ENCODE measurements at places on chromosomes 5 and 9.

DNA sequence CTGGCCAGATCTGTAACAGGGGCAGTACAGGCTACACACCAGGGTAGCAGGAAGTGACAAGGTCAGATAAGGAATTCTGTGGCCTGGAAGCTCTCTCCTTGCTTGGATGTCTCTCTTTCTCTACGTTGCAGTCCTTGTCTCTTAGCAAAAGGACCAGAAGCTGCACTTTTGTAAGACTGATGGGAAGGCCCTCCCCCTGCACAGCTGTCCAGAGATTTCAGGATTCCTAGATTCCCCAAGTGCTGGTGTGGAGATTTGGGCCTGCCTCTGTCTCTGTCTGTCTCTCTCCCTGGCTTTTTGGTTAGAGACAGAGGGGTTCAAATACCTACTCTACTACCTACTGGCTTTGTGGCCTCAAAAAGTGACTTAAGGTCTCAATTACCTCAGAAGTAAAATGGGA lies 10.0 kb upstream of the CNTFR start:
- DNase-seq: no peak

DNA sequence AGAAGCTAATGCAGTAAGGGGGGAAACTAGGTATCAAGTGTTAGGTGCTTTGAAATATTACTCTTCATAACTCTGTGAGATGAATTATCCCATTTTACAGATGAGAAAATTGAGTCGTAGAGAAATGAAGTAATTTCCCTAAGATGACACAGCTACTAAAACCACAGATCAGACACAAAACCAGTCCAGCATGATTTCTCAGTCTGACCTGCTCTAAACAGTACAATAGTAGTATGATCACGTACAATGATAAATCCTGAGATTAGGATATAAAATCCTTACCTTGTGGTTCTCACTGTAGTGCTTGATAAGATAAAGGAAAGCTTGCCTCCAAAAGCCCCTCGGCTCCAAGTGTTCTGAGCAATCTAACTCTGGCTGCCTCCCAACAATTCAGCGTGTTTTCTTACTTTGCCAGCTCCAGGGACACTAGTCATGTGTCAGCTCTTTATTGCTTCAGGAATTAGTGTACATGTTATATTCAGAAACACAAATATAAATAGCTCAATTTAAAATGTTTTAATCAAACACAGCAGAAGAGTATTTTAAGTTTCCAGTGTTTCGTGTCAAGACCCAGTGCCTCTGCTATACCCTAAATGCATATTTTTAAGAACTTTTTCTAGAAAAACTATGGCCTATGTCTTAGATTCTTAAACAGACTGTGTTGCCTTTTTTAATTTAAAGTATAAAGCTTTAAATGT lies 243.6 kb downstream of the DENND1A start:
- DNase-seq: no peak

- no peak for DNase-seq
These were observed 3.8 kb downstream of the NMRK1 start for GRCh38 chr9:75084081-75084672.

- DNase-seq: no peak
These were observed 30.6 kb downstream of the BAAT start for GRCh38 chr9:101354143-101354764.

GRCh38 chr5:73387149-73387591 lies 61.4 kb downstream of the FOXD1 start:
- DNase-seq: no peak

- DNase-seq: no peak
These were observed 68.8 kb upstream of the SSBP2 start for GRCh38 chr5:81819556-81820317.

DNA sequence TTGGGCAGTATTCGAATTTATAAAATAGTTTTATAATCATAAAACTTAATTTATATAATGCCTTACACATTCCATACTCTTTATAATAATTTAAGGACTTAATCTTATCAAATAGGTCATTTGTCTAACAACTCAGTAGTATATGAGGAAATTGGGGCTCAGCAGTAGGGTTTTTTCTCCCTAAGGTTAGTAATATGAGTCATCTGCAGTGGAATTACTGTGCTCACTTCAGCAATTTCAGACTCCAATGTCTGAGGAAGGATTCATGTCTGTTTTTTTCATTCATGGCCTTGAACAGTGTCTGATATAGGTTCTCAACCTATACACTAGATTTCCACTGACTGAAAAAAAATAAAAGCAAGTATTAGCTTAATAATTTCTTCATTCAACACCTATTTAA lies 7.4 kb downstream of the DMRTA1 start:
- DNase-seq: no peak

- no peak for DNase-seq
These were observed 77.9 kb upstream of the PIP5K1B start for GRCh38 chr9:68627104-68627503.

DNA sequence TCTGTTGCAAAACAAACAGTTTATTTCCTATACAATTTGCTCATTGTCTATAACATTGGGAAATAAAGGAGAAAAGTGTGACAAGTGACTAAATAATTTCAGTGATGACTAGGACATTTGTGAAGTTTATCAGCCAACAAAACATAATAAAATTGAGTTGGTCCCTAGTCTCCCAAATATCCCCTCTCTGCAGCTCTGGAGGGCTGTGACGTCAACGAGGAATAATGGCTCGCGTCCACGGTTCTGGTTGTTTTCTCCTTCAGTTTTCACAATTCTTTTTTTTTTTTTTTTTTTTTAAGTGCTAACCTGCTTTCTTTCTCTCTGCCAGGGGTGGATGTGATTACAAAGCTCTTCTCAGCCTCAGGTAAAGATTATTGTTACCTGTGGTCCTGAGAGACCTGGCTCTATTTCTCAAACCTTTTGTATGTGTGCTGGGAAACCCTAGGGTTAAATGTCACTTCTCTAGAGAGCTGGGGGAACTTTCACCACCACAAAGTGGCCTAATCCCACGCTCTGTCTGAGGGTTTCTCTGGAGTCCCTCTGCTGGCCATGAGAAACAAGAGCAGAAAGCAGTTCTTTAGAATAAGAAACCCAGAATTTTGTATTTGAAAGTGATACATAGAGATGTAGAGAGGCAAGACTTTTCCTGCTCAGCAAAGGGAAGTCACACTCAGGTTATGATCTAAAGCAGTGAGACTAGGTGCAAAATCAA lies 36.2 kb upstream of the ANKRD55 start:
- no peak for DNase-seq

Measured in NCI-H2227 treated with DMSO at 0.1 percent for 48 hours (cell line).